Fibroblast of skin of right quadriceps (primary cell): ENCODE measurements at places on chromosomes 2 and 18.

- DNase-seq = no peak
Observed at GRCh38 chr2:241551599-241551997, 6.9 kb upstream of the BOK start.

- DNase-seq = peak; percentile 66
Observed at GRCh38 chr2:232592772-232593395, 40.5 kb upstream of the EFHD1 start.

DNA sequence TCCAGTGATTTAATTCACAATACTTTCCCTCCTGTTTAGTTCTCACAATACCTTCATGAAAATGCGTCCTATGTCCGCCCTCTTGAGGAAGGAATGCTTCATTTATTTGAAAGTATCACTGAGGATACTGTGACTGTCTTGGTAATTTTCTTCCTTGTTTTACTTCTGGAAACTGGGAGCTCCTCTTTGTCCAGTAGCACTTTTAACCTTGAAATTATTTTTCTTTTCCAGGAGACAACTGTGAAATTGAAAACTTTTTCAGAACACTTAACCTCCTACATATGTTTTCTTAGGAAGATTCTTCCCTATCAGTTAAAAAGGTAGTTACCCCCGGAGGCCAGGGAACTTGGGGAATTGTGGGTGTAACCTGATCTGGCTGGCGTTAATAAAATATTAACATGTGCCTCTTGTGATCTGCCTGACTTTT is 58.9 kb upstream of the STON1 start:
- DNase-seq = peak; percentile 70

- DNase-seq = no peak
Observed at GRCh38 chr18:46013484-46014189, 46.5 kb upstream of the EPG5 start.

DNA sequence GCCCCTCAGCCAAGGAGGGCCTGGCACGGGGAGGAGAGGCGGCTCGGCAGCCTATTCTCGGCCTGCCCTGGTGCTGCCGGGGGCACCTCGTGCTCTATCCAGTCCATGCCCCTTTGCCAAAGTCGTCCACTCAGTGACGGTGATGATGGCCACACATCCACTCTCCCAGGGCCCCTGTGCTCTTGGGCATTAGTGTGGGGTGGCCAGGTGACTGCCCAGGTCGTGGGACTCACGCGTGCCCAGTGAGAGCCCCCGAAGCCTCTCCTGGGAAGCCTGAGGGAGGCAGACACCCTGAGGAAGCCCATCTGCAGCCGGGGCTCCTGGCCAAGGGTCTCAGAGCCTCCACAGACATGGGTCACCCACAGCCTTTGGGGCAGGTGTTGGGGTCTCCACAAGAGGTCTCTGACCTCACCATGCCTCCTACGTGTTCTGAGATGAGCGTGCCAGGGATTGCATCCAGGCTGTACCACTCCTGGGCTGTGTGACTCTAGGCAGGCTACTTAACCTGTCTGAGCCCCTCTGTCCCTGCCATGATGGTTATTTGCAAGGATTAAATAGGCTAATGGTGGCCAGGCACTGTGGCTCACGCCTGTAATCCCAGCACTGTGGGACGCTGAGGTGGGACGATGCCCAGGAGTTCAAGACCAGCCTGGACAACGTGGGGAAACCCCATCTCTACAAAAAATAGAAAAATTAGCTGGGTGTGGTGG is 12.9 kb downstream of the RAMP1 start:
- DNase-seq = no peak

DNA sequence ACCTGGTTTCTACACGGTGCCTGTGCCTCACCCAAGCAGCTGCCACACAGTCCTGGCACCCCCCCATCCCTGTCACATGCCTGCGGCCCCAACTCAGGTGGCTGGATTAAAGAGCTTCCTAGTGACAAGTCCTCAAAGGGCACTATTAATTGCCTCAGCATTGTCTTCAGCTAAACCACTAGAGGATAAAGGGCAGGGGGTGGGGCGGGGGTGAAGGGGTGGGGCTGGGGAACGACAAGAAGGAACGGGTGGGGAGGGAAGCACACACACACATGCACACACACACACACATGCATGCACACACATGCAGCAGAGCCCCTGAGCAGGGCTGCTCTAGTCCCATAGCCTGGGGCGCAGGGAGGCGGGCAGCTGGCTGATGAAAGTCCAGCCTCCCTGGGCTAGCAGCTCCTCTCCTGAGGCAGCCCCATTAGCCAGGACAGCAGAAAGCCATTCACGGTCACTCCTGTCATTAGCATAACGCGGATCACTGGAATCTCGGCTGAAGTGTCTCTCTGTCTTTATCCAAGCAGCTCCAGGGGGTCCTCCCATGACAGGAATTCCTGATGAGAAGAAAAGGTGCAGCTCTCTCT is 7.4 kb upstream of the TEX261 start:
- DNase-seq = no peak

DNA sequence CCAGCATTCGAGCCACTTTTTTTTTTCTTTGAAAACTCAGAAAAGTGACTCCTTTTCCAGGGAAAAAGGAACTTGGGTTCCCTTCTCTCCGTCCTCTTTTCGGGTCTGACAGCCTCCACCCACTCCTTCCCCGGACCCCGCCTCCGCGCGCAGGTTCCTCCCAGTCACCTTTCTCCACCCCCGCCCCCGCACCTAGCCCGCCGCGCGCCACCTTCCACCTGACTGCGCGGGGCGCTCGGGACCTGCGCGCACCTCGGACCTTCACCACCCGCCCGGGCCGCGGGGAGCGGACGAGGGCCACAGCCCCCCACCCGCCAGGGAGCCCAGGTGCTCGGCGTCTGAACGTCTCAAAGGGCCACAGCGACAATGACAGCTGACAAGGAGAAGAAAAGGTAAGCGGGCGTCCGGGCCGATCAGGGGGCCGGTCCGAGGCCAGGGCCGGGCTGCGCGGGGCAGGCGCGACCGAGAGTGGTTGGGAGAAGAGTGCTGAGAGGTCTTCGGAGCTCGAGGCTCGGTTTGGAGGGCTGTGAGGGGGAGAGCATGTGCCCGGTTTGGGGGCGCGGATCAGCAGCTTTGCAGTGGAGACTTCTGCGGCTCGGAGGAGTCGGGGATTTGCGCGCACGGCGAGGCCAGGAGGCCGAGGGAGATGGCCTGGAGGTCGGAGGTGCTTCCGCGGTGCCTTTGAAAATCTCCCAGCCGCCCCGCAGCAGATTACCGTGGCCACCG is 502 bp downstream of the EPAS1 start:
- DNase-seq = no peak

GRCh38 chr2:202157211-202157990 is 81.0 kb downstream of the SUMO1 start:
- DNase-seq = peak; percentile 32

DNA sequence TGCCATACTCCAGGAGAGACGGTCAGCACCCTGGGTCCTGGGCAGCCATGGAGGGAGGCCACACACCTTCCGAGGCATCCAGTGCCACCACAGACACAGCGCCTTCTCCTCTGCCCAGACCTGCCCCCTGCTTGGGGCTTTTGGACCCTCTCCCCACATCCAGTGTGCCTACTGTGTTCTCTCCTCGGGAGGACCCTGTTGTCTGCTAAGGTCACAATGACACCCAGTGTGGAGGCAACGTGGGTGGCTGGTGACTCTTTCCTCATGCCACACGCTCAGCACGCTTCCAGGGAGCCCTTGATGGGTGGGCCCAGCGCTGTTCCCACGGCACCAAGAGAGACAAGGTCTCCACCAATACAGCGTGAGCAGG is 251.9 kb downstream of the EIPR1 start:
- DNase-seq = no peak

DNA sequence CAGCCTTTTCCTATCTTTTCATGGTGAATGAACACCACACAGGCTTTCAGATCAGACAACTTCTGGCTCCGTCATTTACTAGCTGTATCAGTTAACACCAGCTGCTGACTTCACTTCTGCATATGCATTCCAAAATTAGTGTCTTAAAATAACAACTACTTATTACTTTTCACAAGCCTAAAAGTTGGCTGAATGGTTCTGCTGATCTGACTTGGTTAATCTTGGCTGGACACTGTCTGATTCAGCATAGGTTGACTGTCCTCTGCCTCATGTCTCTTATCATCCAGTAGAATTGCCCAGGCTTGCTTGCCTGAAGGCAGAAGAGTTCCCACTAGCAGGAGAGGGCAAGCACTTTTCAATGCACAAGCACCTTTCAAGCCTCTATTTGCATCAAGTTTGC is 72.7 kb downstream of the MARCHF4 start:
- DNase-seq = peak; percentile 35

- DNase-seq = no peak
Observed at GRCh38 chr2:186532891-186533290, 46.8 kb downstream of the ZC3H15 start.

GRCh38 chr2:145631561-145631960 is 1111.6 kb upstream of the ZEB2 start:
- DNase-seq = peak; percentile 33

- DNase-seq = peak; percentile 47
Observed at GRCh38 chr18:44803019-44803650, 122.4 kb downstream of the SETBP1 start.

DNA sequence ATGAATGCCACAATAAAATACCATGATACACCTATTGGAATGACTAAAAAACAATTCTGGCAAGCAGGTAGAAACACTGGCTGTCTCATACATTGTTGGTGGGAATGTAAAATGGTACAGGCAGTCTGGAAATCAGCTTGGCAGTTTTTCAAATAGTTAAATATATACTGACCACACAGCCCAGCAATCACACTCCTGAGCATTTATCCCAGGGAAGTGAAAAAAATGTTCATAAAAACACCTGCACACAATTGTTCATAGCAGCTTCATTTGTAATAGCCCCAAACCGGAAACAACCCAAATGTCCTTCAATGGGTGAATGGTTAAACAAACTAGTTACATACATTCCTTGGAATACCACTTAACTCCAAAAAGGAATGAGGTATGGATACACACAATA is 137.2 kb downstream of the TFCP2L1 start:
- no peak for DNase-seq

GRCh38 chr2:64330281-64331113 is 123.5 kb upstream of the LGALSL start:
- peak; percentile 85 for DNase-seq

- DNase-seq = no peak
Observed at GRCh38 chr2:232434091-232434490, 21.9 kb upstream of the ALPI start.

DNA sequence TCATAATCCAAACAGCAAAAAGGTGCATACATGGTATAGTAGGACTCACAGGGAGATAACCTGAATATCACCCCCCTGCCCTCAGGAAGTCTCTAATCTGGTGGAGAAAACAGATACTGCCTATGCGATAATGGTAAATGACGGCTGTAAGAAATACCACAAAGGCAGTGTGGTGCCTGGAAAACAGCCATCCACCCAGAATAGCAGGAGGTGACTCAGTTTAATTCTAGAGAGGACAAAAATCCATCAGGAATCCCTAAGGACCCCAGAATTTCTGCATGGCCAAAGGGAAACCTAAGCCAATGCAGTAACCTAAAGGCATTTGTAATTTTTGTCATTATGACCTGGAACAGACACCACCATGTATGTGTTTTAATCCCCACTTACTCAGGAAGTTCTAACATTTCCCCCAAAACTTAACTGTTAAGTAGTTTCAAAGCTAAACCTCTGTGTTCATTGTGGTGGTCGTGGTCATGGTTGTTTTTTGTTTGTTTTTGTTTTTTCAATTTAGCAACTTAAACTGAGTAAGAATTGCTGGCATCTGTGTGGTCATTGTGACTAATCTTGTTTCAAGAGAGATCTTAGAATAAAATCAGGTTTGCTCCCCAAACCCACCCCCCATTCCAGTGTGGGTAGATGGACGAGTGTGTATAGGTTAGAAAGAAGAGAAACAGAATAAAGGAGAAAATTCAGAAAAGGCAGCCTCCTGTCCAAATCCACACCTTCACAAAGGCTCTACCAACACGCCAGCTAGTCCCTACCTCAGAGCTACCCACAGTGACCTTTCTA is 121.5 kb upstream of the CDCA7 start:
- peak; percentile 56 for DNase-seq

DNA sequence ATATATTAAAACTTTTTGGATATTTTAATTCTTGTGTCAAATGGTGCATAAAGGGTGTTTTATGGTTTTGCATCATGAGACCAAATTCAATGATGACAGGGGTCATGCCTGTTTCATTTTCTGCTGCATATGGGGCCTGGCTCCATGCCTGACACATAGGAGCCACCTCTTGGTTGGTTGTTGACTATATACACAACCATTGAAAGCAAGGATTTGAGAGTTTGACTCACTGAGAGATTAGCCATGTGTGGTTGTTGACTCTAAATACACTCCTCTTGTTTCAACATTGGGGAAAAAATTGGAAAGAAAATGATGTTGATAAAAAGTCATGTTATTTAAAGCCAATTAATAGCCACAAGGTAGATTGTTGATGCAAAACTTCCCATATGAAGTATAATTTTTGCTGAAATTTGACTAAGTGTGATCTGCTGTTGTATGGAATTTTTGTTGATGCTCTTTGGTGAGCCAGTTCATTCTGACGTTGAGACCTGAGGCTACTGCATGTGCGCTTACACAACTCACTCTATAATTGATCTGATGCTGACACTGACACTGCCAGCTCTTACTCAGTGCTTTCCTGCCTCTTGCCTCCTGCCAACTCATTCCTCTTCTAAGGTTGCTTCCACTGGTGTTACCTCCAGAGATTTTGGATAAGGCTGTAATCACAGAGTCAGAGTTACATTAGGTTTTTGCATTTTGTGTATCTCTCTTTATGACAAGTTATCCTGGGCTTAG is 446.2 kb upstream of the SLC14A2 start:
- DNase-seq = peak; percentile 81

DNA sequence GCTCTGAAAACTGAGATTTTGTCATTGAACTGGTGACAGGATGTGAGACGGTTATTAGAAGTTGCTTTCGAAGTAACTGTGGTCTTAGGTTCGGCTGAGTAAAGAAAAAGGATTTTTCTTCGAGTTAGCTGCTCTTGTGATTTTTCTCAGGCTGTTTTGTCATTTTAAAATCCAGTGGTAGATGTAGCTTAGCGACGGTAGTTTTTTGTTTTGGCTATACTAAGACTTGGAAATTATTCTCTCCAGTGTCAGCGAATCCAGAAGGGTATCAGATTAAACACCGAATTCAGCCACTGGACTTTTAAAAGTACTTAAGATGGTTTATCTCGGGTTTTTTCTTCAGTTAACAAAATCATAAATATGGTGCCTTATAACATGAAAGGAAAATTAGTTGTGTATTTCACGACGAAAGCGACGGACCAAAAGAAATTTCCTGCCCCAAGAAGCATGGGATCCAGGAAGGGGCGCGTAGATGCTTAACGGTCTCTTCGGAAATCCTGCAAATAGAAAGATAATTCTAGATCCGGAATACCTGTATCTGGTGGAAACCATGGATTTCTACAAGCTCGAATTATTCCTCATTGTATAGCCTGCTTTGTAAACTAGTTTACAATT is 1.2 kb downstream of the SFT2D3 start:
- no peak for DNase-seq

DNA sequence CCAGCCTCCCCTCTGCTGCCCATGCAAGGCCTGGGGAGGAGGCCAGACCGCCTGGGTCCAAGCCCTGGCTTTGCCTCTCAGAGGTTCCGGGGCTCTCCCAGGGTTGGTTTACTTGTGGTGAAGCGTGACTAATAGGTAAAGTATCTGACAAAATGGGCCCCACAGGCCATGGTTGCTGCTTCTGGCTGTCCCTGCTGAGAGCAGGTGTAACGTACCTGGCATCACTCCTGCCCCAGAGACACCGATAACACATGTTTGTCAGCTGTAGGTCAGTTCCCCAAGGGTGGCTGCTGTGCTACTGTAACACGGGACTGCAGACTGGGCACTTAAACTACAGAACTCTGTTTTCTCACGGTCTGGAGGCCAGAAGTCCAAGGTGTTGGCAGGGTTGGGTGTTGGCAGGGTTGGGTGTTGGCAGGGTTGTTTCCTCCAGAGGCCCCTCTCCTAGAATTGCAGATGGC is 34.1 kb downstream of the ODC1 start:
- peak; percentile 26 for DNase-seq
